ENCODE measurements at places on chromosomes 7 and 10.

DNA sequence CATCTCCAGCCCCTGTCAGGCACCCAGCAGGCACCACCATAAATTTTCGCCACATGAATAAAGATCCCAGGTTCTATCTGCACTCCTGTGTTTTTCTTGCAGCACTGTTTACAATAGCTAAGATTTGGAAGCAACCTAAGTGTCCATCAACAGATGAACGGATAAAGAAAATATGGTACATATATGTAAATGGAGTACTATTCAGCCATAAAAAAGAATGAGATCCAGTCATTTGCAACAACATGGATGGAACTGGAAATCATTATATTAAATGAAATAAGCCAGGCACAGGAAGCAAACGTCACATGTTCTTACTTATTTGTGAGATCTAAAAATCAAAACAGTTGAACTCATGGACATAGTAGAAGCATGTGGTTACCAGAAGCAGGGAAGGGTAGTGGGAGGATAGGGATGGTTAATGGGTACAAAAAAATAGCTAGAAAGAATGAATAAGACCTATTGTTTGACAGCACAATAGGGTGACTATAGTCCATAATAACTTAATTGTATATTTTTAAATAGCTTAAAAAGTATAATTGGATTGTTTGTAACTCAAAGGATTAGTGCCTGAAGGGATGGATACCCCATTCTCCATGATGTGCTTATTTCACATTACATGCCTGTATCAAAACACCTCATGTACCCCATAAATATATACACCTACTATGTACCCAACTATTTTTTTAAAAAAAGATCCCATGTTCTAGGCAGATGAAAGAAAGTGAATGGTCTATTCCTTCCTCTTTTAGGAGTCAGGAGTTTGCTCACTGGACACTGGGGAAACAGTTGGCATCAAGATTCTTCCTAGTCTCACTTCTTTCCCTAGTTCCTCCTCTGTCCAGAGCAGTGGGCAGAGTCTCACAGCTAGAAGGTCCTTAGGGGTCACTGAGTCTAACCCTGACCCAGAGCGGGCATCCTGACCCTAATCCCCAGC is 1.0 kb upstream of the NPFFR1 start:
- DNase-seq: no peak

GRCh38 chr10:62796896-62797295 is 7.6 kb upstream of the ADO start:
- DNase-seq: no peak

DNA sequence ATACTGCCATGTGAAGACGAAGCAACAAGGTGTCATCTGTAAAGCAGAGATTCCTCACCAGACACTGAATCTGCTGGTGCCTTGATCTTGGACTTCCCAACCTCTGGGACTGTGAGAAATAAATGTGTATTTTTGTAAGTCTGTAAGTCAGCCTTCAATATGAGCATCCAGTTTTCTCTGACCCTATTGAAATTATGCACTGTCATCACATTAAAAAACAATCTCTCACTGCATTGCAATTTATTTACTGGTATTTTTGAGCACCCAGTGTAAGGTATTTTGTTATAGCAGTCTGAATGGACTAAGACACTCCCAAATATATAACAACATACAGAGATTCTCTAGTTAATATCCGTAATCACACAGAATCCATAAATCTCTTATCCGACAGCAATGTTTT is 77.5 kb upstream of the CDK6 start:
- no peak for DNase-seq

DNA sequence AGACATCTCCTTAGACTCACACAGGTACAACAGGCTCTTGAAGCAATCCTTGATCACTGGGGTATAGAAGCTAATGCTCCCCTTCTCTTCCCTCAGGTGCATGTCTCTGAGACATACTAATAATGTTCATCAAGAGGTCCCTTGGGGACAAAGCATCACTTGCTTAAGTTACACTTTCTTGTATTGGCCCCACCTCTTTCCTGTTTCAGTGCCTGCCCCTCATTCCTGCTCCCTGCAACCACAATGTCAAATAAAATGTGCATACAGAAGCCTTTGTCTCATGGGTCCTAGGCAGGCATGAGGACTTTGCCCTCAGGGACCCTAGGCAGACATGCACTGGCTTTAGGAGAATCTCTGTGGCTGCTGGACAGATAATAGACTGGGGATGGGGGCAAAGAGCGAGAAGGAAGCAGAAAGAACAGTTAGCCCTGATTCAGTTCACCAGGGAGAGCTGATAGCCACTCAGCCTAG is 175.0 kb upstream of the NPY start:
- no peak for DNase-seq

- no peak for DNase-seq
These were observed 619.0 kb upstream of the DPP6 start for GRCh38 chr7:153433223-153433622.

DNA sequence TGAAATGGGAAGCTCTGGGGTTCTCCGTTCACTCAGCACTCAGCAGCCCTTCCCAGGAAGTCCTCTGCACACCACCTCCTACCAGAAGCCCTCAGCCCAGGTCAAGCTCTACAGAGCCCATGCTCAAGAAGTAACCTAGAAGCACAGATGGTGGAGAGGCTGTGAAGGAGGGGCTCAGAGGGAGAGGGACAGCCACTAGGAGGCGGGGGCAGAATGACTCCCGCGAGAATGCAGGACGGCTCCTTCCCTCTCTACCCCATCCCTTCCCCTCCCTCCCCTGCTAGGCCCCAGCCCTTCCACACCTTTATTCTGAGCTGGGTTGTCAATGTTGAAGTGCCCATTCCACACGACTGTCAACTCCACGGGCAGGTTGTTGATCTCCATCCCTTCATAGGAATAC is 373.2 kb downstream of the PLXNA4 start:
- no peak for DNase-seq

- no peak for DNase-seq
These were observed 189.3 kb downstream of the POLR1F start for GRCh38 chr7:19519443-19520021.

DNA sequence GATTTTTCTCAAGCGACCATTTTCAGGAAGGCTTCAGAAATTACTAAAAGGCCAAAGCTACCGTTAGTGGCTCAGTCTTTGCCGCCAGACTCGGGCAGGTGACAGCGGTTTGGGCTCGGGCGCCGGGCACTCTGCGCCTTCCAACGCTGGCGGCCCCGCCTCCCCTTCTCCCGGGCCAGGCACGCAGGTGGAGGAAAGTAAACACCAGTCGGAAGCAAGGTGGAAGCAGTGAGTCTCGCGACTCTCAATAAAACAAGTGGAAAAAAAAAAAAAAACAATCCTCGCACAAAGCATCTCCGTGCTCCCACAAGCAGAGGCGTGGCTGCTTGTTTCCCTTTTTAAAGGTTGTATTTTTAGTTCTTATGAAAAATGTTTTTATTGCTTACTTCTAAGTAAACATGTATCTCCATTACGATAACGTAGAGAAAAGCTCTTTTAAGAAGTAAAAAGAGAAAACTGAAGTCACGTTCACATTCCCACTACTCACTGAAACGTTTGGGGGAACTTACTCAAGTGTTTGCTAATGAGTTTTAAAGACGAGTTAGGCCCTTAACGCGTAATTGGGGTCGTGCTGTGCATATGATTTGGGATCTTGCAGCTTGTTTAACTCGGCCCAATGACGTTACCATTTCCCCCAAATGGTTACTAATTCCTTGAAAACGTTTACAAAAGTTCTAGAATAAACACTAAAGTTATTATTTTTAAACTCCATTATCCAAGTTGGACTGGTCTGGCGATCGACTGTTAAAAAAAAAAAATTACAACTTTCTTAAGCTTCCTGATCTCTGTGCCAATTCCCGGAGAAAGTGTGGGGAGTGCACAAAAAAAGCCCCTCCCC is 864 bp downstream of the CDCA7L start:
- DNase-seq: peak; percentile 12

DNA sequence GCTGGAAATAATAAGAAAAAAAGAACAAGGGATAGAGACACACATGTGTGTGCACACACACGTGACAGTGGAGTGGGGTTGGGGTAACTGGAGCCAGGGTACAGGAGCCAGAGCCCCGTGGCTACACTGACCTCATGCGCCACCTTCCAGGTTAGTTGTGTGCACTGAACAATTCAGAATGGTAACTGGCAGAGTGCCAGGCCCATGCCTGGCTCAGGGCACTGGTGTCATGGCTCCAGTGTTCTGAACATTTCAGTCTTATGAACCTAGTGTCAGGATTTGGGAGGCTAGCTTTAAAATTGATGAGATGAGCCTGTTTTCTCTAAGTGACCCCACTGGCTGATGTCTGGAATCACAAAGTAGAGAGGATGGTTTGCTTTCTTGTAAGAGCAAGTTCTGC is 269.6 kb downstream of the SORCS3 start:
- no peak for DNase-seq

- DNase-seq: no peak
These were observed 97.1 kb downstream of the SH3PXD2A start for GRCh38 chr10:103758294-103758681.

- DNase-seq: no peak
These were observed 75.9 kb downstream of the PFKFB3 start for GRCh38 chr10:6278519-6279120.

- DNase-seq: no peak
These were observed 3.4 kb downstream of the PDGFA start for GRCh38 chr7:516216-516605.

GRCh38 chr10:60907236-60907635 is 36.7 kb downstream of the RHOBTB1 start:
- DNase-seq: no peak

GRCh38 chr10:102549549-102549948 is 45.8 kb downstream of the SUFU start:
- DNase-seq: no peak

- DNase-seq: no peak
These were observed 93.2 kb upstream of the KIF5B start for GRCh38 chr10:32149252-32149955.

- no peak for DNase-seq
These were observed 67.3 kb upstream of the GRB10 start for GRCh38 chr7:50849991-50850390.

GRCh38 chr7:39526666-39527065 is 39.5 kb upstream of the YAE1 start:
- no peak for DNase-seq

- DNase-seq: no peak
These were observed 18.0 kb downstream of the RNLS start for GRCh38 chr10:88565072-88565471.

- DNase-seq: no peak
These were observed 51.8 kb downstream of the CUX1 start for GRCh38 chr7:101869026-101869900.

- no peak for DNase-seq
These were observed 146.5 kb downstream of the SEC23IP start for GRCh38 chr10:120039046-120039445.

- DNase-seq: no peak
These were observed 46.1 kb downstream of the DYNC2I1 start for GRCh38 chr7:158902427-158902826.

- no peak for DNase-seq
These were observed 138.7 kb downstream of the ZNF365 start for GRCh38 chr10:62512732-62513475.

DNA sequence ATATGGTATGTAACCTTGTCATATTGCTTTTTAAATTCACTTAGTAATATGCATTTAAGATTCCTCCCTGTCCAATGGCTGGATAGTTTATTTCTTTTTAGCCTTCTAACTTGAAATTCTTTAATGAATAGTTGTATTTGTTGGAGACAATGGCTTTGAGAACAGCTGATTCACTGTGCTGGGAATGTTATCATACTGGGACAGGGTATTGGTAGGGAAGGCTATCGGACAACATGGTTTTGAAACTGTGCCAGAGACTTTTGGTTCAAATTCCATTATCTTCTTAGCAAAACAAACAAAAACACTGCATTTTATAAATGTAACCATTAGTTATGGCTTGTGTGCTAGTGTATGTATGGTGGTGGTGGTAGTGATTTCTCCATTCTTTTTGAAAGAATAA is 517.1 kb upstream of the ANKRD30A start:
- DNase-seq: peak; percentile 33

- no peak for DNase-seq
These were observed 12.1 kb upstream of the RHBDD2 start for GRCh38 chr7:75866489-75867389.

GRCh38 chr10:34437906-34438305 is 377.2 kb downstream of the PARD3 start:
- DNase-seq: no peak

GRCh38 chr10:129470103-129470851 is 3.2 kb downstream of the MGMT start:
- no peak for DNase-seq

DNA sequence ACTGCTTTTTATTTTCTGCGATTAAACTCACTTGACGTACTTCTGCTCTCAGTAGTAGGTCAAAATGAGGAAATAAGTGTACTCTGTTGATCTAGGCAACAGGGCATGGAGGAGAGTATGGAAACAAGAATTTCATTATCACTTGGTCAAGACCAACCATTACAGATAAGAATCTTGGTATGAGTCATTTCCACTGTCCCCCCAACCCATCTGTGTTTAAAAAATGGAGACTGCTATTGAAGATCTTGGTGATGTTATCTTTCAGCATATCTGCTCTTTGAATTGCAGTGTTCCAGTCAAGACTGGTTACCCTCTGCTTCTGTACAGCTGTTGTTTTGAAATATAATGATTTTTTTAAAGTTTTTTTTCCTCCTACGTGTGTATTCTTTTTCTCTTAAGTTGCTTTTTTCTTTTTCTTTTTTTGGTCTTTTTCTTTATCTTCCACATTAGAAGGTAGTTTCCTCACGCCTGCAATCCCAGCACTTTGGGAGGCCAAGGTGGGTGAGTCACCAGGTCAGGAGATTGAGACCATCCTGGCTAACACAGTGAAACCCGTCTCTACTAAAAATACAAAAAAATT is 11.7 kb downstream of the STAM start:
- DNase-seq: no peak

GRCh38 chr7:52961084-52961483 is 74.3 kb upstream of the POM121L12 start:
- no peak for DNase-seq

All from HS-27A (cell line).